ENCODE measurements at places on chromosomes 2 and 18.

- no peak for DNase-seq
These were observed 70.8 kb upstream of the LPIN2 start for GRCh38 chr18:3083766-3084165.

GRCh38 chr2:128619471-128620325 is 301.0 kb upstream of the HS6ST1 start:
- DNase-seq = no peak

DNA sequence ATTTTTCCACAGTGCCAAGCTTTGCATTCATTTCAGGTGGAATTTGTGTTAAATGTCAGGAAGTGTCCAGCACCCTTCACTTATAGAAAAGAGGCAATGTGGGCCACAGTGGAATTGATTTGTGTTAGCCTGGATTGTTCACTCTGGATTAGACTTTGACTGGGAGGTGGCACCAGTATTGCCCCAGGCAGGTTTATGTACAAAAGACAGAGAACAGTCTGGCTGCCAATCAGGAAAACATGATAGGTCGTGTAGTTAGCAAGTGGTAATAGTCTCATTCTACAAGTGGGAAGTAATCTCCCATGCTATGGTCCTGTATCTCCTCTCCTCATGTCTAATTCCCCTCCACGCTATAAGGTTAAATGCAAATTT is 45.6 kb downstream of the RAB27B start:
- no peak for DNase-seq

DNA sequence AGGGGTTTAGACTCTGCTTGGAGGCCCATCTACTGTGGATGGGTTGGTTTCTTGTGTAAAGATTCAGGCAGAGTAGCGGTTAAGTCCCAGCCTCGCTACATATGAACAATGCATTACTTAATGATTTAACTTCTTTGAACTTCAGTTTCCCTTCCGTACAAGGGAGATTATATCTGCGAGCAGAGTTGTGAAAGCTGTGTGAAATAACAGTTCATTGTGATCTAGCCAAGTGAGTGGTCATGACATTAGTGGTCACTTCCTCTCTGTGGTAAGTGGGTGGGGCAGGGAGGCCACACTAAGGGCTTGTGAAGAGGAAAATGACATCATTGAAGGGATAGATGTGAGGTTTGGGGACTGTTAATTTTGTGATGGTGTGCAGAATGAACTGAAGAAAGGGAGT is 14.1 kb upstream of the MEX3C start:
- no peak for DNase-seq

GRCh38 chr2:39989888-39990287 is 210.8 kb upstream of the THUMPD2 start:
- DNase-seq = no peak

Data from stimulated activated CD4-positive, alpha-beta T cell treated with anti-CD3 and anti-CD28 coated beads, Interleukin-1b, Interleukin-23, amount 100 ng/mL, for 1 hour (primary cell).